ENCODE measurements at places on chromosomes 6 and 20.

DNA sequence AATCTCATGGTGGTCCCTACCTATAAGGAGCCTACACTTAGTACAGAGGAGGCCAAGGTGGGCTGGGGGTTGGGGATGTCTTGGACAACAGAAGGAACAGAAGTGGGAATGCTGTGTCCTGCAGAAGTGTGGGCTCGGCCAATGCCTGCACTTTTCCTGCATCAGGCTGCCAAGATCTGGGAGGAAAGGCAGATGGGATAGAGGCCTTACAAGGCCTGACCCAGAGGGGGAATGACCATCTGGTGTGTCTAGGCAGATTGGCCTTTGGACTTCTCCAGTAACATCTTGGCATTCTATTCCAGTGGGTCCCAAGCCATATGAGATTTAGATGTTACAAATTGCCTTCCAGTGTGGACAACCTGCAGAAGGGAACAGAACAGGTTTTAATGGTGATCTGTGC, 124.7 kb upstream of the GPR6 start:
- DNase-seq: no peak

- DNase-seq: no peak
Observed at GRCh38 chr6:55584654-55585354, 5.8 kb upstream of the HMGCLL1 start.

GRCh38 chr6:28824793-28825731, 98.7 kb downstream of the TRIM27 start:
- peak; percentile 49 for DNase-seq

GRCh38 chr6:40965046-40965445, 74.0 kb downstream of the UNC5CL start:
- DNase-seq: no peak

- no peak for DNase-seq
Observed at GRCh38 chr20:58128635-58129625, 99.5 kb downstream of the ANKRD60 start.

DNA sequence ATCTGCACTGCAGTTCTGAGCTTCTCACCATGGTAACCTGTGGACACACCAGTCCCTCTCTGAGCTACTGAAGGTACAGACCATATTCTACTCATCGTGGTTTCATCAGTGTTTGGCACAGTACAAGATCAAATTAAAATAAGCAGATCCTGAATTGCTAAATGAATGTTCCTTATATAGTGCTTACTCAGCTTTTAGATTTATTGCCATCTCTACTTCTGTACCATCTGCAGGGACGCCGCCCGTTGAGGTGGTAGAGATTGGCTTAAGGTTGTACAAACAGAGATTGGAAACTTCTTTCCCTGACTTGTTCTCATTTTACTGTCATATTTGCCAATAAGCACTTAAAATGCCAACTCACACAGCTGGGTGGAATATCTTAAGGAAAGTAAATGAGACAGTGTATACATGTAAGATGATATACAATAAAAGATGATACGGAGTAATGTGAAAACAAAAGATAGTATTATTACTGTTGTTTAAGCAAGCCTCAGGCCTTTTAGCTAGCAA, 223.4 kb upstream of the FOXQ1 start:
- DNase-seq: no peak

DNA sequence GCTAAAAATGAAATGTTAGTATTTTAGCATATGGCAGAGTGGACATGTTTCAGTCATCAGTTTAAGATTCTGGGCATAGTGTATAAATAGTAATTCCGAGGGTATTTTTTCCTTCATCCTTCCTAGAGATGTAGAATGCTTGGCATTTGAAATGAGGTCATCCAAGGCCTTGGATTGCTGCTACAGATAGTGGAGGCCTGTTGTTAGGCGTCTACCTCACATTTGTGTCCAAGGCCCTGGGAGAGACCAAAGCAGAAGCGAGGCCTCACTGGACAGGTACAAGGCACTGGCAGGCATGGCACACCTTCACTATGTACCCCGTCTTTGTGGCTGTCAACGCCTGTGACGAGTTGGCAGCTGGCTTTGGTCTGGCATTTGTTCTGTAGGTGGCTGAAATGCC, 58.0 kb downstream of the DTD1 start:
- DNase-seq: no peak

- DNase-seq: no peak
Observed at GRCh38 chr20:36372666-36373065, 66.5 kb downstream of the DLGAP4 start.
